ENCODE measurements at places on chromosomes 11 and 22. TPM values are rescaled to one million over a fixed set of nuclear protein-coding genes. Genes with fewer than 3 reads are reported as not detected.

HTR3B gene
- not detected for total RNA-seq

FREY1 gene
- 0.66 TPM for total RNA-seq

FGF3 gene
- total RNA-seq, result not detected

OR51B2 gene
- total RNA-seq, result not detected

CNGA4 gene
- total RNA-seq, result 0.22 TPM

GRIK4 gene
- total RNA-seq, result not detected

KDELR3 gene
- total RNA-seq, result 6.7 TPM

EFCAB6 gene
- total RNA-seq, result 3.3 TPM
